ENCODE measurements at places on chromosomes 3 and 15.

DNA sequence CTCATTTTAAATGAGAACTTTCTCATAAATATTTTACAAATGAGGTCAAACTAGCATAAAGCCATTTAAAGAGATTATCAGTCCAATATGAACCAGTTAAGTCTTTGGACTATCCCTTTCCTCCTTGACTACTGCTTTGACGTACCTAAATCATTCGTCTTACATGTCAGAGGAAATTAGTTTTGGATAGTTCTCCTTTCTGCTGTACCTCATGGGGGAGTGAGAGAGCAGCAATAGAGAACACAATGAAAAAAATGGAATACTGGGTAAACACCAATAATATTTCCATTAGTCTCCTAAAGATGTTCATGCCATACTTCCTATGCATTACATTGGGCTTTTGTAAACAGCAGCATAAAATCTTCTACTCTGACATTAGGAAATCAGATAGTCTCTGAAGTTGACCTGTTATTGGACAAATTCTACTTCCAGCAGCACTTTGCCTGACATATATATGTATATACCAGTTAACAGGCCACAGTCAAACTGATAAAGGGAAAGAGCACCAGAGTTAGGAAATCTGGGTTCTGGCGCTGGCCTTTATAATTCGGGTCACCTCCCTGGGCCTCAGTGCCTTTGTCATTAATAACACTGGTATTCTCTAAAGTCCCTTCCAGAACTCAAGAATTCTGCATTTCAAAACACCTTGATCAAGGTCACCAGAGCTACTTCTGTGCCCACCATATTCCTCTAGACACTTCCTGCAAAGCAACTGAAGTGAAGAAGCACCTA is 26.8 kb downstream of the TIMMDC1 start:
- no peak overlapping the region for H3K4me3 ChIP-seq
- no peaks in the 10 kb centered on the region for H3K4me1 ChIP-seq
- no peak overlapping the region for H3K27ac ChIP-seq
- H3K27me3 ChIP-seq = no peaks in the 10 kb centered on the region
- DNase-seq = no peak

DNA sequence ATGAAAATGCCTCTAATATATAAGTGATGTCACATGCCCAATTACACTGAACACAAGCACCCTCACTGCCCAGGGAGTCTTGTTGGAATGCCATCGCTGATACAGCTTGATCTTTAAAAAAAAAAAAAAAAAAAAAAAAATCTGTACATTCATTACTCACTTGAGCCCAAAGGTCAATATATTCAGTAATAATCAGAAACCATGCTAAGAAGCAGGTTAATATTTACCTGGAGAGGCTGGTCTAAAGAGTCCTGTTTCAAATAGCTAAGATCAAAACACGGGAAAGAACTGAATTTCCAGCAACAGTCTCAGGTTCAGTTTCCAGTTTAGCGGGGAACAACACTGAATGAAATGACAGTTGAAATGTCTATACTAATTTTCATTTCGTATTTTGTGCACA is 109.9 kb downstream of the UACA start:
- no peak for DNase-seq
- H3K4me1 ChIP-seq = peaks cover 9% of the 10 kb centered on the region
- no peak overlapping the region for H3K27ac ChIP-seq
- H3K4me3 ChIP-seq = no peak overlapping the region

DNA sequence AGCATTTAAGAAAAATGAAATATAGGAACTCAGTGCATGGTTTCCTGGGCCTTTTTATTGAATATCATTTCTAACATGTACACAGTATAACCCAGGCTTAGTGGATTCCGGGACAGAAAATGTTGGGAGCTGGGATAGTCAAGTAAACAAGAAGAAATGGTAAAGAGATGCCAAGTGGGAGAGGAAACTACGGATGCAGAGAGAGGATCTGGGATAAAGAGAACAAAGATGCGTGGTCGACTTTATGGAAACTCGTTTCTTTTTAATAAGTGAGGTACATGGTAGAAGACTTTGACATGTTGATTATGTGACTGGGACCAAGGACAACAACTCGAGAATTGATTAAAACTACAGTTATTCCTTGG is 1.2 kb upstream of the GPR176 start:
- no peaks in the 10 kb centered on the region for H3K27me3 ChIP-seq
- peak overlapping the region; percentile 59 for H3K4me3 ChIP-seq
- peak overlapping the region; percentile 72 for H3K27ac ChIP-seq
- no peaks in the 10 kb centered on the region for H3K36me3 ChIP-seq
- H3K4me1 ChIP-seq = peaks cover 20% of the 10 kb centered on the region

GRCh38 chr3:118626453-118626852 is 408.2 kb downstream of the IGSF11 start:
- no peaks in the 10 kb centered on the region for H3K36me3 ChIP-seq
- no peaks in the 10 kb centered on the region for H3K27me3 ChIP-seq
- no peak overlapping the region for H3K4me3 ChIP-seq

DNA sequence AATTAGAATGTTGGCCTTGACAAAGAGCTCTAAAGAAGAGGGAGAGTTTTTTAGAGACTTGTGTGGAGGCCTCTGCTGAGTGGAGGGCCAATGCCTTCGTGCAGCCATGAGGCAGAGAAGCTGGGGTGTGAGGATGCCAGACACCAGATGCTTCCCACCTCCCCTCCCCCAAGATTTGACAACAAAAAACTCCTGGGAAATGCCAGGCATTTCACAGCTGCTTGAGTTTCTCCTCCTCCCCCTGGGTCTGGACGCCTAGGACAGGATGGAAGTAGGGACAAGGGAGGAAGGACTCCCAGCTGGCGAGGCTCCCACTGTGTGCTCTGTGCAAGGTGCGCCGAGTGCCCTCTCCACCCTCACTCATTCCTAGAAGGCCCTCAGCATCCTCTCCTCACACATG is 20.1 kb downstream of the TGM4 start:
- no peaks in the 10 kb centered on the region for H3K27me3 ChIP-seq
- H3K36me3 ChIP-seq = no peaks in the 10 kb centered on the region
- H3K27ac ChIP-seq = no peak overlapping the region
- no peak for DNase-seq
- peaks cover 20% of the 10 kb centered on the region for H3K4me1 ChIP-seq
- no peak overlapping the region for H3K4me3 ChIP-seq

Measured in RWPE2 (cell line).